ENCODE measurements at places on chromosomes 3 and 15.

DNA sequence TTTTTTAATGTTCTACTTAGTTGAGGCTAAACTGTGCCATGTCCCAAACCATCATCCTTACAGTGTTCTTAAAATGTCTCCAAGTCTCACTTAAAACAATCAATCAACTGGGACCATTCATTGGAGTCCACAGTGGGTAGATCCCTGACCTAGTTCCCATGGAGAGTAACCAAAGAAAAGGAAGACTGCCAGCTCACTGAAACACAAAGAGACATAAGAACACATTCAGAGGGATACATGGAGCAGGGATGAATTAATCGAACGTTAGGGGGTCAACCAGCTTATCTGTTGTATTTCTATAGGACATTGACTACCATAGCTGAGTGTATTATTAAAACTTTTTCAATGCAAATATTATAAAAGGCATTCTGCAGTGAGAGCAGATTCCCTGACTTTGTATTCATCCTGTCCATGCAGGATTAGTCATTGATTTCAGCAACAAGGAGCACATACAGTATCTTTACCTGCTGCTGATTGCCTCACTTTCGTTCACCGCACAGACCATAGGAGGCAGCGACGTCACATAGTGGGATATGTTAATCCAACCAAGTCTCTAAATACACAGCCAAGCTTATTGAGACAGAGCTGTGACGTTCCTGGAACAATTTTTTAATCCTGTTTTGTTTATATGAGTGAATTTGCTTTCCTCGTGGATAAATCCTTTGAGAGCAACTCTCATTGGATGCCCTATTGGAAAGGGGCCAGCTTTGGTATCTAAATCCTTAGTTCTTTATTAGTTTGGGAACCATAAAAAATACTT is 364.9 kb upstream of the RBMS3 start:
- no peak for DNase-seq

DNA sequence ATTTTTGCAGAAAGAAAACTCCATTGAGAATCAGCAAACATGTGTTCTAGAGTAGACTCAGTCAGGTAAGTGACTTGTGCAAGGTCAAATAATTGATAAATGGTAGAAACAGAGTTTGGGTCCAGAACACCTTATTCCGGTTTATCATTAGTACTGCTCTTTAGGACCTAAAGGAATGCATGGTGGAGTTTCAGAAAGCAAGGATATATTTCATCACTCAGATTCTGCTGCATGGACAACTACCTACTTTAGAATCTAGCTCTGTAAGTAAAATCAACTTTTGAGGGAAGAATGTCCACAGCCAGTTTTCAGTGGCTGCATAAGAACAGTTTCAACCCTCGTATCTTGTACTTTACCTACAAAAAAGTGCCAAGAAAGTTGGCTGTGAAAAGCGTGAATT is 43.6 kb downstream of the TIMP4 start:
- no peak for DNase-seq

DNA sequence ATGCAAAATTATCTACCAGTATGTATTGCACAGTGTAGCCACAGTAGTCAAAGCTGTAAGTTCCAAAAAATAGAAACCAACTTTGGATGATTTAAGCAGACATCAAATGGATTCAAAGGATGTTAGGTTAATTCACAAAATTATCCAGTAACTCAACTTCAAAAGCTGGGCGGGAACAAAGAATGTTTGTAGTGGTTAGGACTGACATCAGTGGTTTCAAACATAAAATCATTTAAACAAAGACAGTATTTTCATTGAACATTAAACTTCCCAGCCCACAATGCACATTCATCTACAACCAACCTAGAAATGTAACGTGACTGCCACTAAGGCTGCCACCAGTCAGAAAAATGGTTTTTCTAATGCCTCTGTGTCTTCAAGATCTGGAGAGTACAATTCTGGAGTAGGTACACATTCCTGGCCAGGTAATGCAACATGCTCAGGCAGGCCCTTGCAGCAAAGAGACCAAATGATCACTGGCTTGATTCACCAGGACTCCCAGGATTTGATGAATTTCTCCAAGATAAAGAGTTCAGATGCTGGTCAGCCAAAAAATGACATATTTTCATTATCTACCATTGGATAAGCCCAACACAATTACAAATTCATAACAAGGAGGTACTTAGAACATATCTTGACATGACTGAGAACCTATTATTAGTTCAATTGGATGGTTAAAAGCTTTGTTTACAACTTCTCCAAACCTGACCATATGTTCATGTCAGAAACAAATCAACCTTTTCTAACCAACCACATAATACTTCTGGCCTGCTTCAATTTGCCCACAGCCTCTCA is 189.8 kb upstream of the CNTN4 start:
- DNase-seq, result peak; percentile 79

DNA sequence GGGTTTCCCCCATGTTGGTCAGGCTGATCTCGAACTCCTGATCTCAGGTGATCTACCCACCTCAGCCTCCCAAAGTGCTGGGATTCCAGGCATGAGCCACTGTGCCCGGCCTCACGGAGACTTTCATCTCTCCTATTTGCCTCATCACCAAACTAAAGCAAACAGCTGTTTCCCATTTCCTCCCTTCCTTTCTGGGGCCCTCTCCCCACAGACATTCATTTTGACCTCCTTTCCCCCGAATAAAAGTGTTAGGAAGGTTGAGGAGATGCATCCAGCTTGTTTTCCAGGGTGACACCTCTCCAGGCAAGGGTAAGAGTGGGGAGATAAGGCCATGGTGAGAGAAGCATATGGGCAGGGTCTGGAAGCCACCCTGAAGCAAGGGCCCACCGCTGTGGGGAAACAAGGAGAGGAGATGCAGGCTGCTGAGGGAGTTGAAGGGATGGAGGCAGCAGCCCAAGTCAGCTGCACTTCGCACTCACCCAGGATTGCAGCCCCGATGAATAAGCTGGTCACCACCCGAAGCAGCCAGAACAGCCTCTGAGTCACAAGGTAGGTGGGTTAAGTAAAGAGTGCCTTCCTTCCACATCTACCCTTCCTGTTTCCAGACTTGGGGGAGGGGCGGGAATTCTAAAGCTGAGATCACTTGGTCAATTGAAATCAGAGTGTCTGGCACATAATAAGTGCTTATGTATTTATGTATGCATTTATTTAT is 7.7 kb downstream of the DUOXA2 start:
- no peak for DNase-seq

GRCh38 chr15:36579792-36580431 is 486 bp downstream of the CDIN1 start:
- DNase-seq, result peak; percentile 29

GRCh38 chr15:69973102-69973714 is 124.5 kb downstream of the TLE3 start:
- DNase-seq, result no peak

DNA sequence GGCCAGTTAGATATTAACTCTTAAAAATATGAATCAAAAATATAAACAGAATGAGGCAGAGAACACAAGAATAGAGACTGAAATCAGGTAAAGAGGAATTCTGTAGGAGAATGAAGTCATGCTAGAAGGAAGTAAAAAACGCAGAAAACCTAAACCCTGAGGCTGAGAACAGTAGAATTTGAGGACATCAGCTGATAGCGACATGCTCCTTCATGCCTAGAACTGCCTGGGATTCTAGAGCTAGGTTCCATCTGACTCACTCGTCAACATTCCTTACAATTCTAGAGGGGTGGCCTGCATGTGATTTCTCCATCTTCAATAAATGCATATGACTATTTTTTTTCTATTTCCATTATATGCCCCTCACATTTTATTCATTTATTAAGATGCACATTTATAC is 343.0 kb downstream of the ROBO1 start:
- no peak for DNase-seq

DNA sequence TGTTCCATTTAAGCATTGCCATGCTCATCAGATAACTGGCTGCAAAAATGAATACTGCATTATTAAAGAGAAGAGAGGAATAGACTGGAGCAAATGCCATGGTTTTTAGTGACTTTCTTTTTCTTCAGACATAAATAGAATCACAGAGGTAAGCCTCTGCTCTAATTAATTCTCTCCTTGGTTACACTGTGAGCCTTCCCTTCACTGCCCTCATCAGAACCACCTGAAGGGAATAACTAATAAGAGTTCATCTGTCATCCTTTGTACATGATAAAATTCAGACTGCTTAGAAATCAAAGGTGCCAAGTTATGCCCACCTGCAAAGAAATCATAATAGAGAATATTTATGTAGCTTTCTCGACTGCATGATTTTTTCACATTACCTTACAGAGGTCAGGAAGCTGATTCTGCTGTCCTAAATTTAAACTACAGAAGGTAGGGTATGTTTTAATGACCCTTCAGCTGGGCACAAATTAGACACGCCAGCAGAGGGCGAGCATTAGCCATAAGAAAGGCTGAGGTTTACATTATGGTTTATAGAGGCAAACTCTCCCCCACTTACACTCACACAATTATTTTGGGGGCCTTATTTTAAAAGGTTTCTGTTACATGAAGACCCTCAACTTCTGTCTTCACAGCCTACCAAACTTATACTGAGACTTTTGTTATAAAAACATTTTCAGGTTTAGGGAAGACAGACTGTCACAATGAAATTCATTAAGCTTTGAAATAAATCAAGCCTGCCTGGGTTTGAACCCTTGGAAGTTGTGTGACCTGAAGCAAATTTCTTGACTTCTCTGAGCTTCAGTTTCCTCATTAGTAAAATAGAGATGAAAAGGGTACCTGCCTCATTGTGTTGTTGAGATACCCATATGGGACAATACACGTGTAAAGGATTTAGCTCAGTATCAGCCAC is 15.3 kb upstream of the UNC13C start:
- peak; percentile 12 for DNase-seq

- peak; percentile 82 for DNase-seq
These were observed at the start of gene CNTN4 for GRCh38 chr3:2098398-2099027. Gene CNTN4 (plus strand): TSS chr3:2098866.

GRCh38 chr15:27196691-27197090 is 225.7 kb downstream of the GABRG3 start:
- DNase-seq, result peak; percentile 60

DNA sequence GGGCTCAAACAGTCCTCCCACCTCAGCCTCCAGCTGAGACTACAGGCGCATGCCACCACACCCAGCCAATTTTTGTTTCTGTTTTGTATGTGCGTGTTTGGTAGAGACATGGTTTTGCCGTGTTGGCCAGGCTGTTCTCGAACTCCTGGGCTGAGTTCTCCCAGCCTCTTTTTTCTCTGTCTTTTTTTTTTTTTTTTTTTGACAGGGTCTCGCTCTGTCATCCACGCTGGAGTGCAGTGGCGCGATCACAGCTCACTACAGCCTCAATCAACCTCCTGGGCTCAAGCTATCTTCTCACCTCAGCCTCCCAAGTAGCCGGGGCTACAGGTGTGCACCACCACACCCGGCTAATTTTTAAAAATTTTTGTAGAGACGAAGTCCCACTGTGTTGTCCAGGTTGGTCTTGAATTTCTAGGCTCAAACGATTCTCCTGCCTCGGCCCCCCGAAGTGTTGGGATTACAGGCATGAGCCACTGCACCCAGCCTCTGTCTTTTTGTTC is 867 bp upstream of the DCAF1 start:
- DNase-seq, result no peak

DNA sequence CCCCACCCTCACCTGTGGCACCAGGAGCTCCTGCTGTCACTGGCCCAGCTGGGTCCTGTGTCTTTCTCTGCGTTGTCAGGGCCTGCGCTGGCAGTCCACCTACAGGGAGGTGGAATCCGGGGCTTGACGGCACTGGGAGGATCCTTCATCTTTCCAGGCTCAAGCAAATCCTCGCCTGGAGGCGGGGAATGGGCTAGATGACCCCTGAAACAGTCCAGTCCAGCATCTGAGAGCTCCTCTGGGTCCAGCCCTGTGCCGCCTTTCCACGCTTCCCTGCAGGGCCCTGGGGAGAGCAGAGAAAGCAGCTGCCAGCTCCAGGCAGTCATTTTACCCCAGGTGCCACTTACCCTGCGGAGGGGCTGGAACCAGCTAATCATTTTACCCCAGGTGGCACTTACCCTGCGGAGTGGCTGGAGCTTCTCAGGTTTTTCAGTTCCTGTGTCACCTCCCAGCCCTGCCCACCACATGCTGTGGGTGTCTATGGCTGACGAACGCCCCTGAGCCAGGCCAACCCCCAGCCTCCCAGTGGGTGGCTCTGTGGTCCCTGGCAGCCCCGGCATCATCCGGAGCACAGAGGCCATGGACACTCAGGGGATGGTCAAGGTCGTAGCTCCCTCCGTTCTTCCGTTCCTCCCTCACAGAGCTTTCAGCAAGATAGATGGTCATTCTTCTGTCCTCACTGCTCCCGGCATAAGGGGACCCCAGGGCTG is 17.9 kb upstream of the ADIPOQ start:
- DNase-seq, result peak; percentile 22

DNA sequence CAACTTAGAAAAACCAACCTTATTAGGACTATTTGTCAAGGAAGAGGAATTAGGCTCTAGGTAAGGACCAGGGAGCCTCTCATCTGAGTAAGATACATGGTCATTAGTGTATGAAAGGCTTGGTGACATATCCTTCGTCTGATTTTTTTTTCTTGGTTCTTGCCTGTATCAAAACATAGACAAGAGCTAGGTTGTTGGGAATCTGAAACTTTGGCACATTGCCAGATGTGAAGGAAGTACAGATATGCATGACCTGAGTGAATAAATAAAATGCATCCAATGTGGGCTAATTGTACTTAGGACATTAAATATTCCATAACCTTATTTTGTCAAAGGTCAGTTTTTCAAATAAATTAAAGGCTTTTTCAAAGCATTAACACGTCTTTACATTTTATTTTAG is 151.8 kb downstream of the SYNPR start:
- DNase-seq, result no peak

GRCh38 chr3:126309165-126309564 is 48.0 kb downstream of the KLF15 start:
- DNase-seq, result no peak

GRCh38 chr3:39134305-39134704 is 19.1 kb downstream of the CSRNP1 start:
- no peak for DNase-seq

- DNase-seq, result no peak
These were observed 109.3 kb downstream of the ZIC1 start for GRCh38 chr3:147518465-147518864.

DNA sequence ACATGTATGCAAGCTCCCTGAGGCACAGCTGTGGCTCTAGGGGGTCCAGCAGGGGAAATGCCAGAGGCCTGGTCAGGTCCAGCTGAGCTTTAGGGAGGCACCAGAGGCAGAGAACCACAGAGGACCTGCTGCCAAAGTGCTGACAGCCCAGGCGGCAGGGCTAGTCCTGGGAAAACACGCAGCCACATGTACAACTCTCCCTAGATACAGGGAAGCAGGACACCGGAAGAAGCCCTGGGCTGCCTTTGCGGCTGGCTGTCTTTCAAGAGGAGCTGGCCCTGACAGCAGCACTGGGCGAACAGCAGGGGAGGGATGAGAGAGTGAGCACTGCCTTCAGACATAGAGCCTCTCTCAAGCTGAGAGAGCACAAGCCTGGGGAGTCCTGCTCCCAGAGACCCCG is 40.7 kb downstream of the RFT1 start:
- no peak for DNase-seq

- no peak for DNase-seq
These were observed 176.9 kb upstream of the LMCD1 start for GRCh38 chr3:8324747-8325146.
